ENCODE measurements at places on chromosomes 12 and 14. TPM values are rescaled to one million over a fixed set of nuclear protein-coding genes. Genes with fewer than 3 reads are reported as not detected.

DNA sequence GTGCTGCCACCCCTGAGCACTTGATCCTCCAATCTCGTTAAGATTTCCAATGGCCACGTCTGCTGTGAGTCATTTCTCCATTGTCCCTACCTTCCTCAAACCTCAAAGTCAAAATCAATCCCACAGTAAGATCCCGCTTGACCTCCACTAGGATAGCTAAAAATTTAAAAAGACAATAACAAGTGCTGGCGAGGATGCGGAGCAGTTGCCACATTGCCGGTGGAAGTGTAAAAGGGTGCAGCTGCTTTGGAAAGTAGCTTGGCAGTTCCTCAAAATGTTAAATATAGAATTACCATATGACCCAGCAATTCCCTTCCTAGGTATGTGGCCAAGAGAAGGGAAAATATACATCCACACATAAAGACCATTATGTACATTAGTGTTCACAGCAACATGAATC, 9.5 kb upstream of the BCL7A start:
- DNase-seq, result no peak
- no peak overlapping the region for H3K27ac ChIP-seq
- H3K4me3 ChIP-seq, result no peak overlapping the region
- H3K4me1 ChIP-seq, result no peaks in the 10 kb centered on the region
- no peaks in the 10 kb centered on the region for H3K36me3 ChIP-seq

DNA sequence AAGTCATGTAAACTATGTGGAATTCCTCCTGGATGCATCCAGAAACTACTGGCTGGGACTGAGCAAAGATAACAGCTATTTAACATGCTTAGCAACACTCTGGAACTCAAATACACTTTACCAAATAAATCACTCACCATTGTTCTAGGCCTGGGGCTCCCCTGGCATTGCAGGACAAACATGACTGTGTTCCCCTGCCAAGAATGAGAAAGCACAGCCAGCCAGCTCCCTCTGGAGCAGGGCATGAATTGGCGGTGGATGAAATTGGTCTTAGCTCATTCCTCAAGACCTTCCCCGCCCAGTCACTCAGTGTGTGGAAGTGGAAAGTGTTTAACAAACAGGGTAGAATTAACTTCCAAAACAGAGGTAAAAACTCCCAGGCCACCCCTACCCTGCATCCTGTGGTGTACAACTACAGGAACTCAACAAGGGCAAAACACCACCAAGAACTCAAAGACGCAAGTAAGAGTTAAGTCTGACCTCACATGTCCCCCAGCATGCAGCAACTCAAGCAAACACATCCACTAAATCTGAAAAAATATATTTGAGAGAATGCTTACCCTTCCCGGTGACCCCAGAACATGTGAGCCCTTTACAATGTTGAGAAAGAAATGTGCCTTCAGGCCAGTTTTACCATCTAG, 58.4 kb upstream of the BDKRB2 start:
- H3K36me3 ChIP-seq, result no peaks in the 10 kb centered on the region
- no peak for DNase-seq
- no peaks in the 10 kb centered on the region for H3K4me1 ChIP-seq
- no peaks in the 10 kb centered on the region for H3K27me3 ChIP-seq
- H3K27ac ChIP-seq, result no peak overlapping the region

DNA sequence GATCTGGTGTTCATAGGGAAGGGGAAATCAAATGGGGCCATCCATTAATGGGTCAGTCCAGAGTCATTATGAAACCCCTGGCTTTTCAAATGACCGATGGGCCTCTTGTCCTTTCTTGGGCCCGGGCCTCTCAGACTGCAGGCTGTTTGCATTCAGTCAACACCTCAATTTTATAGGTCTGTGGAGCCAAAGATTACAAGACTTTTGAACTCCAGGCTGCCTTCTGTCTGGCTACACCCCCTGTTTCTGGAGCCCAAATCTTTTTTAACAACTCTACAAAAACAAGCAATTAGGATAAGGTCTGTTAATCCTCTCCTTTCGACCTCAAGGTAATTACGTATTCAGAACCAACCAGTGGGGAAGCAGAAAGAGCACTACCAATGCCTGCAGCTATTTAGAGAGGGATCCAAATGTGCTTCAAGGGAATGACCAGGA, 35.6 kb downstream of the DUSP6 start:
- no peaks in the 10 kb centered on the region for H3K36me3 ChIP-seq
- H3K27ac ChIP-seq, result no peak overlapping the region
- no peaks in the 10 kb centered on the region for H3K4me1 ChIP-seq
- no peak for DNase-seq
- no peak overlapping the region for H3K4me3 ChIP-seq

DNA sequence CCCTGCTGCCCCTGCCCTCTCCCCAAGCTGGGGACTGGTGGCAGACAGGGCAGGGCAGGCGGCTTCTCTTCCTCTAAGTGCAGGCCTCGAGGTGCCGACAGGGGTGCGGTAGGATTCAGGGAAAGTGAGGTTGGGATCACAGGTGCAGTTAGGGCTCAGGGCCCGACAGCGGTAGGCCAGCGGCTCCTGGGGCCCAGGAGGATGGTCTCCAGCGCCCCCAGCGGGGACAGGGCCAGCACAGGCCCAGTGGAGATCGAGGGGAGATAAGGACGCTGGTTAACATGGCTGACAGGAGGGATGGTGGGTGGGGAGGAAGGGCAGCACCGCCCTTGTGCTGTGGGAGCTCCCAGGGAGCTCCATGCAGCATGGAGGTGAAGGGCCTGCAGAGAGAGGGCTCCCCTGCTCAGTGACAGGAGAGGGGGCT, 935 bp upstream of the CRIP1 start:
- no peak for DNase-seq
- no peaks in the 10 kb centered on the region for H3K27me3 ChIP-seq
- H3K27ac ChIP-seq, result peak overlapping the region; percentile 98
- peak overlapping the region; percentile 69 for H3K4me3 ChIP-seq
- H3K36me3 ChIP-seq, result no peaks in the 10 kb centered on the region

The POTEM gene
- not detected for total RNA-seq

The MORN3 gene
- total RNA-seq, result not detected

The RAPGEF3 gene
- 19.8 TPM for total RNA-seq

GRCh38 chr12:52645120-52645761, 6.8 kb downstream of the KRT2 start:
- no peaks in the 10 kb centered on the region for H3K4me1 ChIP-seq
- H3K4me3 ChIP-seq, result no peak overlapping the region
- no peak for DNase-seq
- H3K27ac ChIP-seq, result no peak overlapping the region
- no peaks in the 10 kb centered on the region for H3K36me3 ChIP-seq

GRCh38 chr14:74391479-74391878, 34.5 kb downstream of the SYNDIG1L start:
- no peak for DNase-seq
- H3K4me3 ChIP-seq, result no peak overlapping the region
- H3K27me3 ChIP-seq, result no peaks in the 10 kb centered on the region
- H3K27ac ChIP-seq, result no peak overlapping the region
- no peaks in the 10 kb centered on the region for H3K4me1 ChIP-seq
- no peaks in the 10 kb centered on the region for H3K36me3 ChIP-seq

Data from right atrium auricular region (tissue), 2 donors.